ENCODE measurements at places on chromosomes 5 and 9. TPM values are rescaled to one million over a fixed set of nuclear protein-coding genes. Genes with fewer than 3 reads are reported as not detected.

- H3K4me3 ChIP-seq: no peak overlapping the region
- no peaks in the 10 kb centered on the region for H3K36me3 ChIP-seq
- no peak overlapping the region for H3K27ac ChIP-seq
- no peak for DNase-seq
Observed at GRCh38 chr5:127088251-127088650, 14.9 kb upstream of the C5orf63 start.

DNA sequence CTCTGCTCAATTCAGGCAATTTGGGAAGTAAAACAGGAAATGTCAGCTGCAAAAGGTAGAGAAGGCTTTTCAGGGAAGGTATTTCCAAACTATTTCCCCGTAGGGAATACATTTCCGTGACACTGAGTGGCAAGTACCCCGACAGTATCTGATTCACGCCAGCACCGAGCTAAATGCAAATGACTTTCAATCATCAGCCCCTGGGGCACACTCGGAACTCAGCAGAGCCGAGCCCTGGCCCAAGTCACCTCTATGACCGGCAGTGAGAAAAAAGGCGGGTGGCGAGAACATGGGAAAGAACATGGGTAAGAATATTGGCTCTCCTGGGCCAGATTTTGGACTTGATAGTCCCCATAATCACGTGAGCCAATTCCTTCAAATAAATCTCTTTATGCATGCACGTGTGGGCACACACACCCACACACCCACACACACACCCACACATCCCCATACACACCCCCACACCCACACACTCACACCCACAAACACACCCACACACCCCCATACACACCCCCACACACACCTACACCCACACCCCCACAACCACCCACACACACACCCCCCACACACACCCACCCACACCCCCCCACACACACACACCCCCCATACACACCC is 43.0 kb downstream of the COL23A1 start:
- no peaks in the 10 kb centered on the region for H3K36me3 ChIP-seq
- DNase-seq: no peak
- H3K27ac ChIP-seq: no peak overlapping the region
- H3K27me3 ChIP-seq: no peaks in the 10 kb centered on the region
- H3K4me1 ChIP-seq: no peaks in the 10 kb centered on the region
- no peak overlapping the region for H3K4me3 ChIP-seq

DNA sequence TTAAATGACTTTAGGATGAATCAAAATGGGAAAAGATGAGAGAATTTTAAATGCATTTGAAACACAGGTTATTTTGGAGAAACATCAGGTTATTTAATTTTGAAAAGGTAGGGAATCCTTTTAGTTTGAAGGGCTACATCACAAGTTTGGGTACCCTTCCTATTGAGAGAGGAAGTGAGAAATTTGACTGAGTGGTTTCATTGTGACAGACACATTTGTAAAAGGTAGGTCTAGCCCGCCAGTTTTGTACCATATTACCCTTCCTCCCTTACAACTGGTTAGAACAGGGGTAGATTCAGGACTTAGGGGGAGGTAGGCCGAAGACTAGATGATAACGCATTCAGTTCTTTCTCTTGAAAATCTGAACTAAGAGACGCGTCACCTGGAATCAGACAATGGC is 464.2 kb downstream of the EBF1 start:
- H3K36me3 ChIP-seq: no peaks in the 10 kb centered on the region
- H3K27ac ChIP-seq: no peak overlapping the region
- no peaks in the 10 kb centered on the region for H3K27me3 ChIP-seq
- H3K4me1 ChIP-seq: no peaks in the 10 kb centered on the region

Gene ABLIM3
- total RNA-seq: 0.08 TPM

- peak; percentile 9 for DNase-seq
- no peaks in the 10 kb centered on the region for H3K4me1 ChIP-seq
- H3K27me3 ChIP-seq: no peaks in the 10 kb centered on the region
- no peaks in the 10 kb centered on the region for H3K36me3 ChIP-seq
- H3K27ac ChIP-seq: no peak overlapping the region
Observed at GRCh38 chr9:114053246-114054005, 24.7 kb downstream of the AMBP start.

GRCh38 chr5:29897916-29898315 is 1295.6 kb upstream of the CDH6 start:
- no peak overlapping the region for H3K27ac ChIP-seq
- no peaks in the 10 kb centered on the region for H3K36me3 ChIP-seq
- no peaks in the 10 kb centered on the region for H3K27me3 ChIP-seq
- H3K4me3 ChIP-seq: no peak overlapping the region
- no peak for DNase-seq

All from naive thymus-derived CD4-positive, alpha-beta T cell (primary cell).